ENCODE measurements at places on chromosomes 13 and 19. TPM values are rescaled to one million over a fixed set of nuclear protein-coding genes. Genes with fewer than 3 reads are reported as not detected.

- peak; percentile 73 for DNase-seq
Observed at GRCh38 chr13:48155848-48156247, 60.9 kb upstream of the MED4 start.

DNA sequence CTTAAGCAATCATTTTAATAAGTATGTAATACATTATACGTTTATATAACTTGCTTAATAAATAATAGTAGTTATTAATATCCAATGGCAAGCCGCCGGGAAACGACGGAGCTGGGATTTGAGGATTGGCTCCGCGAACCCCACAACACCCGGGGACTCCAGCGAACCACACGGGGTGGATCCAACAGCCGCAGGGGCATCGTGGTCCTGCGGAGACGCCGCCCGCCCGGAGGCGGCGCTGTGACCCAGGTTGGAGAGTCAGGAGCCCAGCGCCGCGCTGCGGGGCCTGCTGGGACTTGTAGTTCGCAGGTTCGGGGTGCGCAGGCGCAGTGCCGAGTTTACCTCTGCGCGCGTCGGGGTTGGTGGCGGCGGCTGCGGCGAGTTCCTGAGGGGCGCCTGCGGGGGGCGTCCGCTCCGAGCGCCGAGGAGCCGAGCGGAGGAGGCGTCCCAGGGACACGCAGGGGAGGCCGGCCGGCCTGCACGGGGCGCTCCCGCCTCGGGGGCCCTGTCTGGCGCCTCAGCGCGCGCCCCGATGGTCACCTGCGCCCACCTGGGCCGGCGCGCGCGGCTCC lies at the start of gene ZNF554:
ZNF554 (plus strand) TSS at position 329 of the 572 bp plus-strand sequence; CDS start at position 533, 204 bp downstream.
- peak; percentile 88 for DNase-seq

RGL3 gene
- 0.90 TPM for polyA plus RNA-seq

DNA sequence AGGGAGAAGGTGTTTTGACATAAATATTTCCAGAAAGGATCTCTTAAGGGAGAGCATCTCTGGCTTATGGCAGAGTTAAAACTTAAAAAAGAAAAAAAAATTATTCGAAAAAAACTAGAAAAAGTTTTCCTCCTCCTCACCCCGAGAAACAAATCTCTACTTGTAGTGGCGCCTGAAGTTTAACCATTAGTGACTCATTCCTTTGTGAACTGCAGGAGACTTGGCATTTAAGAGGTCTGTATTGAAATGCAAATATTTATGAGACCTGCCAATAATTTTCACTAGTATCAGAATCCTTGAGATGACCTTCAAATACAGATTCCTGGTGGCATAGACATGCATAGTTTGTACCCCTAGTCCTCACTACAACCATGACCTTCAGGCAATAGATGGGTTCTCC lies 64.9 kb upstream of the MED4 start:
- DNase-seq: no peak

DNA sequence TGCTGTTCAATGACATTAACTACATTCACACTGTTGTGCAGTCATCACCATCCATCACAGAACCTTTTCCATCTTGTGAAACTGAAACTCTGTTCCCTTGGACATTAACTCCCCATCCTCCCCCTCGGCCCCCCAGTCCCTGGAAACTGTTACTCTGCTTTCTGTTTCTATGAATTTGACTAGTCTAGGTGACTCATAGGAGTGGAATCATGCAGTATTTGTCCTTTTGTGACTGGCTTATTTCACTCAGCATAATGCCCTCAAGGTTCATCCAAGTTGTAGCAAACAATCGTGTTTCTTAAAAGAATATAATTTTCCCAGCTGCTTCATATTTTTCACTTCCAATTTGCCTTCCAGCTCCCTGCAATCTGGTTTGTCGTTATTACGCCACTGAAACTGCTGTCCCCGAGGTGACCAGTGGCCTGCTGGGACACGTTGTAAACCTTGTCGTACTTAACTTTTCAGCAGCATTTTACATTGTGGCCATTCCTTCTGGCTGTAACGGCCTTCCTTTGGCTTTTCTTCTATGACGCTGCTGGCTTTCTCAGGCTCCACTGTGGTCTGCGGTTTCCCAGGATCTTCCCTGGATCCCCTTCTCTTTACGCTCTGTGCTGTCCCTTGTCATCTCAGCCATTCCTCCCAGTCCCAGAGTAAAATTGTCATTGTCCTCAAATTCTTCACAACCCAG lies 74.0 kb downstream of the DHRS12 start:
- peak; percentile 87 for DNase-seq

DNA sequence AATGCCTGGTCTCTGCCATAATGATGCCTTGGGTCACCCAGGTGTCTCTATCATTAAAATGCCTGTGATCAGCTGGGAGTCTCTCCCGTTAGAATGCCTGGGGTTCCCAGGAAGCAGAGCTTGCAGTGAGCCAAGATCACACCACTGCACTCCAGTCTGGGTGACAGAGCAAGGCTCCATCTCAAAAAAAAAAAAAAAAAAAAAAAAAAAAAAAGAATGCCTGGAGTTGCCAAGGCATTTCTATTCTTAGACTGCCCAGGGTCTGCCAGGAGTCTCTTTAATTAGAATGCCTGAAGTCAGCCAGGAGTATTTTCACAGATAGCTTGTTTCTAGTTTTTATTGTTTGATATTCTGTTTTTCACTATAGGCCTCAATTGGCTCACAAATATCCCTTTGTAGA lies 1552.5 kb downstream of the UQCRFS1 start:
- DNase-seq: no peak

Data from fibroblast of lung (primary cell).